ENCODE measurements at places on chromosomes 7 and 10.

GRCh38 chr7:28144266-28144665 is 36.3 kb downstream of the JAZF1 start:
- no peaks in the 10 kb centered on the region for H3K36me3 ChIP-seq
- H3K27me3 ChIP-seq = no peaks in the 10 kb centered on the region
- H3K27ac ChIP-seq = no peak overlapping the region
- no peak overlapping the region for H3K4me3 ChIP-seq
- DNase-seq = no peak
- H3K4me1 ChIP-seq = peaks cover 16% of the 10 kb centered on the region

- no peak overlapping the region for H3K27ac ChIP-seq
- no peaks in the 10 kb centered on the region for H3K27me3 ChIP-seq
- H3K36me3 ChIP-seq = no peaks in the 10 kb centered on the region
Observed at GRCh38 chr10:112724404-112724991, 225.5 kb upstream of the TCF7L2 start.

GRCh38 chr7:158672975-158673374 is 31.6 kb downstream of the NCAPG2 start:
- peaks cover 4% of the 10 kb centered on the region for H3K4me1 ChIP-seq
- H3K4me3 ChIP-seq = no peak overlapping the region
- no peak overlapping the region for H3K27ac ChIP-seq
- no peak for DNase-seq
- peaks cover 4% of the 10 kb centered on the region for H3K36me3 ChIP-seq

DNA sequence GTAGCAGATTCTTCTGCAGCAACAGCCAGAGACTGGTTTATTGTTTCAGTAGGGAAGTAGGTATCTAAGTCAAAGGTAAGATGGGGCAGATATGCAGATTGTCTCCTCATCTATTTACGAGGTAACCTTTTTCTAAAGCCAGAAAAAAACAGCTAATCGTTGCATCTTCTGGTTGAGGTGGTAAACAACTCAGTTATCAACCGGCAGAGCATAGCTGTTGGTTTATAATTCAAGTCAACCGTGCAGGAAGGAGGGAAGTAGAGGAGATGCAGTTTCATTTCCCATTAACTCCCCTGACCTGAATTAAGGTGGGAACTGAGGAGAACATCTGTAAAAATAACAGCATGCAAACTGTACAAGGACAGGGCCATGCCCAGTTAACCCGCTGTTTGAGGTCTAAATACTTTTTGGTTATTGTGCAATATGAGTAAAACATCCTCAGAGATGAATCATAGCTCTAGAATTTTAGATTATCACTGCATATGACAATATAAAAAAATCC is 156.5 kb upstream of the ITGB1 start:
- peak overlapping the region; percentile 63 for H3K4me3 ChIP-seq
- no peaks in the 10 kb centered on the region for H3K27me3 ChIP-seq
- DNase-seq = no peak
- peak overlapping the region; percentile 98 for H3K27ac ChIP-seq
- peaks cover 61% of the 10 kb centered on the region for H3K4me1 ChIP-seq

- peaks cover 2% of the 10 kb centered on the region for H3K36me3 ChIP-seq
- no peaks in the 10 kb centered on the region for H3K27me3 ChIP-seq
- peak overlapping the region; percentile 32 for H3K27ac ChIP-seq
- H3K4me1 ChIP-seq = peaks cover 5% of the 10 kb centered on the region
Observed at GRCh38 chr7:7779888-7780287, 61.5 kb upstream of the RPA3 start.

- H3K4me3 ChIP-seq = no peak overlapping the region
- H3K27me3 ChIP-seq = no peaks in the 10 kb centered on the region
- H3K4me1 ChIP-seq = no peaks in the 10 kb centered on the region
- no peak overlapping the region for H3K27ac ChIP-seq
- H3K36me3 ChIP-seq = no peaks in the 10 kb centered on the region
Observed at GRCh38 chr7:47192978-47193377, 388.9 kb downstream of the TNS3 start.

DNA sequence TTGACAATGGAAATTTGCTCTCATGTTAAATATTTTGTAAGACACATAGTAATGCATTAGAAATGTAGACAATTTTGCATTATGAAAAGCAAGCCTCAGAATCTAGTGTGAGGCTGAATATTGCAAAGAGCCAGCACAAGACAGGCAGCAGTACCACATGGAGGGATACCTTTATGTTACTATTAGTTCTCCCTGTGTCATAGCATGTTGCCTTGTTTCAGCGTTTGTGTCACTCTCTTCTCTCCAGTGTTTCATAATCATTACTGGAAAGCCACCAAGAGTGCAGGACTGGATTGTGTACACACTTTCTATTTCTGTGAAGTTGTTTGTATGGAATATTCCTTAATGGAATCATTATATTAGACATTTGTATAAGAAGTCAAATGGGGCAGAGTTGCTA is 8.5 kb downstream of the AHR start:
- DNase-seq = no peak
- no peak overlapping the region for H3K27ac ChIP-seq
- peaks cover 14% of the 10 kb centered on the region for H3K4me1 ChIP-seq
- no peaks in the 10 kb centered on the region for H3K27me3 ChIP-seq

GRCh38 chr7:122027058-122027457 is 117.0 kb downstream of the AASS start:
- DNase-seq = no peak
- H3K27ac ChIP-seq = no peak overlapping the region
- H3K4me3 ChIP-seq = no peak overlapping the region
- H3K36me3 ChIP-seq = no peaks in the 10 kb centered on the region
- H3K4me1 ChIP-seq = no peaks in the 10 kb centered on the region
- H3K27me3 ChIP-seq = no peaks in the 10 kb centered on the region

DNA sequence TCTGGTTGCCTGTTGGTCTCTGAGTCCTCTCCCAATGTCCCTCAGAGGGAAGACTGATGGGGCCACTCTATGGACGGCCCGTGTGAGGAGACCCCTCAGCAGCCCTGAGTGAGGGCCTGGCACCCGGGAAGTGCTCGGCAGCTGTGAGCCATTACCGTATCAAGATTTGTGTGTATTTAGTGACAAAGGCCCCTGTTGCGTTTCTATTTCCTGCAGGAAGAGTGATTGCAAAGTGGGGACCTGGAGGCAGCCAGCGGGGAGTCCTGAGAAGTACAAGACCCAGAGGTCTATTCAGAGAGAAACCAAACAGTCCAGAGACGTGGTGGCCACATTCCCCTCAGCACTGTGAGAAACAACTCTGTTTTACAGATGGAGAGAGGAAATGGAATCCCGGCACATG is 51.1 kb upstream of the CHST15 start:
- no peak overlapping the region for H3K4me3 ChIP-seq
- no peaks in the 10 kb centered on the region for H3K27me3 ChIP-seq
- DNase-seq = no peak
- no peak overlapping the region for H3K27ac ChIP-seq
